AG09309 (cell line): ENCODE measurements at places on chromosomes 7 and 10.

DNA sequence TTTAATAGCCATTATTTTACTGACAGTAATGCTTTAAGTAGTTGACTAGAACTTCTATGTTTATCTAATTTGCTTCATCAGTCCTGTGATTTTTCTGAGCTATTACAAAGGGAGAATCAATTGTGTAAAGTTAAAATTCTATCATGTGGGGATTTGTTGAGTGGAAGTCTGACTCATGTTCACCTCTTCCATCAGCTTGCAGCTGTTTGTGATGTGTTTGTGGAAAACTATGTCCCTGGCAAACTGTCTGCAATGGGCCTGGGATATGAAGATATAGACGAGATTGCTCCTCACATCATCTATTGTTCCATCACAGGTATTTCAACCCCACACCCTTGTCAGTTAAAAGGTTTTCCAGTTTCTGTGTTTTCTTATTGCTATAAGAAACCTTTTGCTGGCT, 59.9 kb downstream of the SUGCT start:
- peak; percentile 33 for DNase-seq

- no peak for DNase-seq
Measured at GRCh38 chr7:95531605-95532219, 46.0 kb downstream of the ASB4 start.

- DNase-seq = no peak
Measured at GRCh38 chr10:5719546-5719945, 34.9 kb downstream of the TASOR2 start.

DNA sequence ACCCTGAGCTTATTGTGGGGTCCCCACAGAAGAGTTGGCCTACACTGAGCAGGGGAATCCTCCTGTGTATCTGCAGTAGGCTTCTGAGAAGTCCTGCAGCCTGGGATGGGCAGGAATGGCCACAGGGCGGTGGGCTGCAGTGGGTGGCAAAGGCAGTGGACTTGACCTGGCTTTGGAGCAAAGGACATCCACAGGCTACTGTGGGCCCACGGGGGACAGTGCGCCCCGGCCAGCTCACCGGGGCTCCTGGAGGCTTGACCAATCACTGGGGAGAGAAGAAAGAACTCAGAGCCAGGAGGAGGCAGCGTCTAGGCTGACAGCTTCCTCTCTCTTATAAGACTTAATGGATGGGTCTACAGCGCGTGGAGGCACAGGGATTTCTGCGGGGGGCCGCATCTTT, 488.8 kb upstream of the MGMT start:
- DNase-seq = no peak

DNA sequence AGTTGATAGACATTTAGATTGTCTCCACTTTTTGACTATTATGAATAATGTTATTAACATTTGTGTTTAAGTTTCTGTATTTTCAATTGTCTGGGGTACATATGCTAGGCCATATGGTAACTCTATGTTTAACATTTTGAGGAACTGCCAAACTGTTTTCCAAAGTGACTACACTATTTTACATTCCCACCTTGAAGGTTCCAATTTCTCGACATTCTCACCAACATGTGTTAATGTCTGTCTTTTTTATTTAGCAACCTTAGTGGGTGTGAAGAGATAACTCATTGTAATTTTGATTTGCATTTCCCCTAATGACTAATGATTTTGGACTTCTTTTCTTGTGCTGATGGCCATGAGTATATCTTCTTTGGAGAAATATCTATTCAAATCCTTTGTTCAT, 832.4 kb downstream of the DNAJB9 start:
- DNase-seq = no peak

DNA sequence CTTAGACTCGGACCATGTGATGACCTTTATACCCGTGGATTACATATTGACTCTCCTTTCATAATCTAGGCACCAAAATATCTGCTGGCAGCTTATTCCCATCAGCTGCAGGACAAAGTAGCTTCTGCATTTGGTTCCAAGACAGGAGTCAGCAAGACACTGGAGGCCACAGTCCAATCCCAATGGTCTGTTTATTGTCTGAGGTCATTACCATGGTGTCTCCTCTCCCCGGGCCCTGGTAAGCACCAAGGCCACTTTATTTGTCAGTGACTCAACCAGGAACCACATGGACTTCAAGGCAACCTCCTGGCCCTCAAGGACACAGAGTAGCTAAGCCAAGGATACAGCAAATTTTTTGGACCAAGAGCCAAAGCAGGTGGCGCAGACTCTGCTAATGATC, 36.1 kb downstream of the KCNMA1 start:
- DNase-seq = no peak

DNA sequence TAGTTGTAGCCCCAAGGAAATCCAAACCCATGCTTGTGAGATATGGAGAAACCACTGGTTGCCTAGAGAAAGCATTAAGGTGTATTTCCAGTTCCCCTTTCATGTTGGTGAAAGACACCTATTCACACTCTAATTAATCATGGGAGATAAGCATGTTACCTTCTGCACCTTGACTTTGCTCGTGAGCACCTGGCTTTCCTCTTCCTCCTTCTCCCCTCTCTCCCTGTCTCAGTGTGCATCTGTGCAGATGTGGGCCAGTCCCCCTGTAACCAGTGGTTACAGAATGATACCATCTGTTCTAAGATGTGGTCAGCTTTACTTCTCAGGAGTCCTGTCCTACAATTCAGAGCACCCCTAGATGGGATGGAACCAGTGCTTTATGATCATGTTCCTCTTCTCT, 160.6 kb downstream of the LCOR start:
- no peak for DNase-seq

GRCh38 chr10:94299417-94299816, 63.3 kb downstream of the NOC3L start:
- DNase-seq = peak; percentile 62

- no peak for DNase-seq
Measured at GRCh38 chr10:96290368-96291133, 13.7 kb upstream of the DNTT start.

- no peak for DNase-seq
Measured at GRCh38 chr10:119233821-119234220, 26.4 kb downstream of the GRK5 start.

GRCh38 chr7:24685708-24686107, 71.6 kb downstream of the GSDME start:
- DNase-seq = no peak

DNA sequence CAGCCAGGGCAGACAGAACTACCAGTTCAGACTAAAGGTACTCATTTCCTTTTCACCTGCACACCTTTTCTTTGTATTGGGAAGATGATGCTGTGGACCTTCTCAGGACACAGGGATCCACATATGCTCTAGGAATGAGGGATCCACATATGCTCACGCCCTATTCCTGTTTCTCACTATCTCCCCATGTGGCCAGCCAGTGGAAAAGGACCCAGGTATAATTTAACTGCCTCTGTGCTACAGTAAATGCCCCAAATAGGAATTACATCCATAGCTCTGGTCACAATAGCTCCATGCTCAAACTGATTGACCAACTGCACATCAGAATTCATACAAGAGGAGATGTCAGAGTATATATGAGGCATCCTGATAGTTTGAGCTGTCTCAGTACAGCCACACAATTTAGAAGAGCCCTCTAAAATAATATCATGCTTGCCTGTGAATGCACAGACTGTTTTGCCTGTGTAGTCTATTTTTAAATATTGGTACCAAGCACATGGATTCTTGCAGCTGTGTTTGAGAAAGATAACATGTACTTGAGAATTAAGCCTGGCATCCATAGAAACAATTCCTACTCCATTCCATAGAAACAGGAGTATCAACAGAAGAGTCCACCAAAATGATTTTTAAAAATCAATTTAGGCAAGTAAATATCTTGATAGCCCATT, 43.7 kb downstream of the CTTNBP2 start:
- DNase-seq = no peak

- no peak for DNase-seq
Measured at GRCh38 chr7:96789914-96790313, 80.3 kb upstream of the SEM1 start.

- DNase-seq = no peak
Measured at GRCh38 chr7:101058355-101058754, 26.9 kb upstream of the TRIM56 start.

DNA sequence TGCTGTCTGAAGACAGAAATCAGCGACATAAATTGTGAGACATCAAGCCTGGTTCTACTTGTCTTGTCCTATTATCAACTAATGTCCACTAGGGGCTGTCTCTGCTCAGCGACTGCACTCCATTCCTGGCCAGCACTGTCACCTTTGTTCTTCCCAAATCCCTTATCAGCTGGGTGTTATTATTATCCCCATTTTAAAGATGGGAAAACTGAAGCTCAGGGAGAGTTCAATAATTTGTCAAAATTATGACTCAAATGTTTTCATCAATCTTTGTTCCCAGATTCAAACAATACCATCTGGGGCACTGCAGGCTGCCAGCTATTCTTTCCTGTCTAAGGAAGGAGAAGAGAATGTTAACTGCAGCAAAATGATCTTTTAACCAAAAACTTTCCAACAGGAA, 431.6 kb upstream of the NFE2L3 start:
- DNase-seq = no peak

DNA sequence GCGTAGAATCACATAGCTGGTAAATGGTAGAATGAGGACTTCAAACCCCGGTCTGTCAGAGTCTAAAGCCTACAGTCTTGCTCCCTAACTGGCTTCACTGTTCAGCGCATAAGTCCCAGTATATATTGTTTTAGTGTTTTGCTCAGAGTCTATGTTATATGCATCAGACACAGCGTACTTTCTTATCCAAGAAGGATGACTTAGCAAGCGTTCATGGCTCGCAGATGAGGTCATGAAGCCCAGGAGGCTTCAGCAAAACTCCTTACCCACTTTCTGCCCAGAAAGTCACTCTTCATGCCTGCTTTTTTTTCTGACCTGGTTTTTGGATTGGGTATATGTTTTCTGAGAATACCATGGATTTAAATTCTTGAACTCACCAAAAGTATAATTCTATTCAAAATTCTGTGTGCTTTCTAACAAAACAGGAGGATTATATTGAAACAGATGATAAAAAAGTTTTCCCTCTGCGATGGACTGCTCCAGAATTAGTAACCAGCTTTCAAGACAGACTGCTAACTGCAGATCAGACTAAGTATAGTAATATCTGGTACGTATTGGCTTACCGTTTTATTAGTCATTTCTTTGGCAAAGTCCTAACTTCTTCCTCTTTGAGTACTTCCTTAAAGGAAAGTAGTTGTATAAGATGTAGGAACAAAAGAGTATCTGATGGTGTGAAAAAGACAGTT, 24.6 kb upstream of the BHLHA15 start:
- DNase-seq = no peak

GRCh38 chr10:8187171-8187666, 132.7 kb downstream of the GATA3 start:
- DNase-seq = no peak

DNA sequence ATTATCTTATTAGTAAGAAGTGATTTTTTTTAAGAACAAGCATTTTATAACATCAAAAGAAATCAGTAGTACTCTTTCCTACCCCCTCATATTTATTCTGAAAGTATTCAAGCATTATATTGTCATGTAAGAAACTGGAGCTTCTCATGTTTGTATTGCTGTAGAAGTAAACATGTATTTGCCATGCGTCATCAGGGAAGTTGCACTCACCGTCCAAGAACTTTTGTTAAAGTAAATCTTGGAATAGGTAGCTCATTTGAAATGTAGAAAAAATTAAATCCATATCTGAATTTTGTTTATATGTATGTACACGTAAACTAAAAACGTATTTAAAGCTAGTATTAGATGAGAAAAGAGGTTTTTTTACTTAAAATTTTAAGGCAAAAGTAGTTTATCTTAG, 96.8 kb downstream of the PTEN start:
- no peak for DNase-seq

GRCh38 chr10:59718257-59718656, 8.6 kb upstream of the SLC16A9 start:
- no peak for DNase-seq

DNA sequence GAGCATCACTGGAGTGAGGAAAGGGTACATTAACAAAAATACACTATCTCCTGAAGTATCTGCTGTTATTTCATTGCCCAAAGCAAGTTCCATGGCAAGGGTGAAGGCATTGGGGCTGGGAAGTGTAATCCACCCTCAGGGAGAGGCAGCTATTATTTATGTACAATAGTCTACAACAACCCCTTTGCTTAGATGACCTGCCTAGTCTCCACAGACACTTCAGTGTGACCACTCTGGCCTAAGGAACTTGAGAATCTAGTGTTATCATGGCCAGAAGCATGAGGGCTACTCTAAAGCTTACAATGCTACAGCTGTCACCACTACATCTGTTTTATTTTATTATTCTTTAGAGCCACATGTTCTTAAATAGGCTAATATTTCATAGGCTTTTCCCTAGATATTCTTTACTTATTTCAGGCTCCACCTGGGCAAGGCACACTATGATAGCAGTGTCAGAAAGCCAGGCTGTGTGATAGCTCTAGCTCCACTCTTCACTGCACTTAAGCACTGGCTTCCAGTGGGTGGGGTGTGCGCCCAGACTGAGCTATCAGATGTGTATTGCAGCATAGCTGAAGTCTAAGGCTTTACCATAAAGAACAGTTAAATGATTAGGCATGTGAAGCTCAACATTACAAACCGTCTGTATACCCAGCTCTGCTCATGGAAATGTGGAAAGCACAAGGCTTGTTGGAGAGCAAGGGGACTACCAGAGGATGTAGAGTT, 117.0 kb upstream of the CCDC6 start:
- no peak for DNase-seq

GRCh38 chr10:43210556-43210955, 56.3 kb downstream of the RASGEF1A start:
- no peak for DNase-seq

DNA sequence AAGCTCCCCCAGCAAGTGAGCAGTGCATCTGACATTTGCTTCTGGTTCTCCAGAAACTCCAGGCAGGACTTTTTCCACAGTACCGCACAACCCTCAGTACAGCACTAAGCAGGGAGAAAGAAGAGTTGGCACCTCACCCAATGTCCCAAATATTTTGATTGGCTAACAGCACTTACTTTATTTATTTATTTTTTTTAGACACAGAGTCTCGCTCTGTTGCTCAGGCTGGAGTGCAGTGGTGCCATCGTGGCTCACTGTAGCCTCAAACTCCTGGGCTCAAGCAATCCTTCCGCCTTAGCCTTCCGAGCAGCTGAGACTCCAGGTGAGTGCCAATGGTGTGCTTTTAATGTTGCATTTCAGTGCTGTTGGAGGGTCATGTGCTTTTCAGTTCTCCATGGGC, 200.3 kb upstream of the ZMIZ1 start:
- no peak for DNase-seq

GRCh38 chr7:24970676-24971075, 9.3 kb downstream of the OSBPL3 start:
- DNase-seq = no peak

DNA sequence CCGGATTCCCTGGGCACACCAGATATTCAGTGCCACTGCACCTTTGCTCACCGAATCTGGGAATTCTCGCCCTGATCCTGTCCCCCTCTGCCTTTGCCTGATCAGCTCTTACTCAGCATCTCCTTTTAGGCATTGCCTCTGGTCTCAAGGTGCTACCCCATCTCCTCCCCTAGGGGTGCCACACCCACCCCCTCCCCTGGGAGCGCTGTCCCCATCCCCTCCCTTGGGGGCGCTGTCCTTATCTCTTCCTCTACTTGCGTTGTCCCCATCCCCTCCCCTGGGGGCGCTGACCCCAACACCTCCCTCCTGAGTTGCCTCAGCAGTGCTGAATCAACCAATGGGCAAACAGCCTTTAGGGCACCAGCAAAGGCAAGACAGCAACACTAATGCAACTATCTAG, 686.9 kb upstream of the FOXK1 start:
- no peak for DNase-seq
